ENCODE measurements at places on chromosomes 1 and 21.

- no peak for DNase-seq
These were observed 450 bp upstream of the POU3F1 start for GRCh38 chr1:38046884-38047602.

- DNase-seq = no peak
These were observed 54.8 kb downstream of the PIK3R3 start for GRCh38 chr1:46077644-46078043.

DNA sequence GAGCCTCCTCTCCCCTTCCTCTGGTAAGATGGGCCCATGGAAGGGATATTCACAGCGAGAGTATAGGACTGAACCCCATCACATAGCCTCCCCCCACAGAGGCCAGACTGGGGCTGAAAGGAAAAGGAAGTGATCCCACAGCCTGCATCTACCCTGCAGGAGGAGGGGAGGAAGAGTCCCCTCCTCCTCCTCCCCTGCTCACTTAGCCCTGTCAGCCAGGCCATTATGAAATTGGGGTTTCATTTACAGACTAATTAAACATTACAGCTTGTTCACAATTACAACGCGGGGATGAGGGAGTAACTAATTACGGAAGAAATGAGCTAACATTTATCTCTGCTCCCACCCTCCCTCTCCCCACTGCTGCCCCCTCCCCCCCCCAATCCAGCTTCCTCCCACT lies 25.4 kb downstream of the DMAP1 start:
- DNase-seq = no peak

- DNase-seq = no peak
These were observed 39.1 kb upstream of the KLF17 start for GRCh38 chr1:44079566-44079965.
